ENCODE measurements at places on chromosomes 6 and 20.

DNA sequence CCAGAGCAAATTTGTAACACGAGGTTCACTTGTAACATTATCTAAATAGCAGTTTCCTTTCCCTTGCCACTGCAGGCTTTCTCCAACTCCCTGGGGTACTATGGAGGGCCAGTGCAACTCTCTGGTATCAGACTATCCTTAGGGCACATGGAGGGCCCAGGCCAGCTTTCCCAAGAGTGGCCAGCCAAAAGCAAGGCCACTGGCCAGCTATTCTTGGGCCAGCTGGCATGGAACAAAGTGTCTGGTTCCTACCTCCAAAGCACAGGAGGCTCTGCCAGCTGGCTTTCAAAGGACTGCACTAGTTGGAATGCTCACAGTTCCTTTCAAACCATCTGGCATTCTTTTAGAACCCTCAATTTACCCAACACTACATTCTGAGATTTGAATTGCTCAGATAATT lies 8.7 kb downstream of the RNF24 start:
- DNase-seq, result no peak

DNA sequence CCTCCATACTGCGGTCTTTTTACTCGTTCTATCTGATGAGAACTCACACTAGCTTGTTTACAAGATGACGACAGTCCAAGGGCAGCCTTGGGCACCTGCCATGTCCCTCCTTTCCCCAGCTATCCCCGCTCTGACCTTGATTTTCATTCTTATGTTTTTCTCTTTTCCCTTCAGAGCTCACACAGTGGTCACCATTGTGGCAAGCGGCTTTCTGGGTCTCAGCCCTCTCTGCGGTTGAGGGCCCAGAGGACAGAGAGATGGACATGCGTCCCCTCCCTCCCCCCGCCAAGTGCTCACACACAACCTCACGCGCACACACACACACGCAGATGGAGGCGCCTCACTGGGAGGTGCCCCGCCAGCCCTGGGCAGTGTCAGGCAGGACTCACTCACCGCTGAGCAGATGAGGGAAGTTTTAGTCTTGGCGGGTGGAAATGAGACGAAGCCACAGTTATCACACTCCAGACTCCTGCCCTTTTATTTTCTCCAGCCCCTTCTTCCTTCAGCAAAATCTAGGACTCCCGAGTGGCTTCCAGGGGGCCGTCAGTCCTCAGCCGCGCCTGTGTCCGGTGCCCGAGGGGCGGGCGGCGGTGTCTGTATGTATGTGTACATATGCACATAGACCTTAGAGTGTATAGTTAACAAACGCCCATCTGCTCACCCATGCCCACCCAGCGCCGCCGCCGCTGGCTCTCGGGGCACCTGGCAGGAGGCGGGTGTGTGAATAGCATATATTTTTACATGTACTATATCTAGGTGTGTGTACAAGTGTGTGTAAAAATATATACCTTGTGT lies 13.8 kb upstream of the MYL9 start:
- no peak for DNase-seq

DNA sequence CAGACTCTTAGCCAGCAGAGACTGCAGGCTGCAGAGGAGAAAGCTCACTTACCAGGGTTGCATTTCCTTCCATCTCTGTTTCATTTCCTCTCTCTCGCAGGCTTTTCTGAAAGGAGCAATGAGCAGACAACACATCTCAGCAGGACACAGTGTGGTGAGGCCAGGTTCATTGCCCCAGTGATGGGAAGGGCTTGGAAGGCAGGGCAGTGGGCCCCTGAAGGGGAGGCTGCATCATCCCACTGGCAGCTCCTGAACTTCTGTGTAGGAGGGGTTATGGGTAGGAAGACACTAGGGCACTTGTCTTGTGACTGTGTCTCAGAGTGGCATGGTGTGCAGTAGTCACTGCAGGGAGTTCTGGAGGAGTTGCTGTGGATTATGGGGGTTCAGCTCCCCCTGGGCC lies 246.8 kb downstream of the QKI start:
- no peak for DNase-seq

GRCh38 chr6:136930528-136930927 lies 8.4 kb downstream of the SLC35D3 start:
- no peak for DNase-seq

DNA sequence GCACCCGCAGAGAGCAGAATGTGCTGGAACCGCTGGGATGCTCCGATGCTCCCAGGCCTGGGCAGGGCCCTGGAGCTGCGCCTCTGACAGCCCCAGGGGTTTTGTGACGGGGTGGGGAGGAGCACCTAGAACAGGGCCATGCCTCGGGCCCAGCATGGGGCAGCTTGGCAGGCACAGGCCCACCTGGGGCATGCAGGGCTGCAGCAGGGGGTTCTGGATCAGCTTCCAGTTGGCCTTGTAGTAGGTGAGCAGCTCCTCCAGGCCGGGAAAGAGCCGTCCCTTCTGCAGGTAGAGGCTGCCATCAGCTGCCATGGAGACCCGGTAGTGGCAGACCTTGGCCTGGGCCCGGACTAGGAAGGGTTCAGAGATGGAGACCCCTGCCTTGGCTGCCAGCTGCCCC lies 4.4 kb downstream of the SRMS start:
- DNase-seq, result no peak

GRCh38 chr6:5103250-5103649 lies 18.1 kb downstream of the PPP1R3G start:
- no peak for DNase-seq

DNA sequence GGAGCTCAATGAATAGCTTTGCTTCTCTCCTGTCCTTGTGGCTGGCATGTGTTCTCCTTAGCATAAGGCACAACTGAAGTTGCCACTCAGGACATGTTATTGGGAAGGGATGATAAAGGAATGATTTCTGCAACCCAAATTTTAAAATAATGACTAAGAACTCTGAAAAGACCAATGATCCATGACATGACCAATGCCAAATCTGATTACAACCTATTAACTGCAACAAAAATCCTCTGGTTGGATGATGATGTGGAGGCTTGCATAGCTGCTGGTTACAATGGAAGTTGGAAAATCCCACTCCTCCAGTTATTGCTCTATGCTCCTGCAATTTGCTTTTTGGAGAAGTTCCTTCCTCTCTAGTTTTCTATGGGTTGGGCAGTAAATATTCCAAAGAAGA lies 63.4 kb upstream of the FBXL4 start:
- no peak for DNase-seq

GRCh38 chr20:38245753-38246152 lies 14.8 kb downstream of the KIAA1755 start:
- DNase-seq, result no peak

DNA sequence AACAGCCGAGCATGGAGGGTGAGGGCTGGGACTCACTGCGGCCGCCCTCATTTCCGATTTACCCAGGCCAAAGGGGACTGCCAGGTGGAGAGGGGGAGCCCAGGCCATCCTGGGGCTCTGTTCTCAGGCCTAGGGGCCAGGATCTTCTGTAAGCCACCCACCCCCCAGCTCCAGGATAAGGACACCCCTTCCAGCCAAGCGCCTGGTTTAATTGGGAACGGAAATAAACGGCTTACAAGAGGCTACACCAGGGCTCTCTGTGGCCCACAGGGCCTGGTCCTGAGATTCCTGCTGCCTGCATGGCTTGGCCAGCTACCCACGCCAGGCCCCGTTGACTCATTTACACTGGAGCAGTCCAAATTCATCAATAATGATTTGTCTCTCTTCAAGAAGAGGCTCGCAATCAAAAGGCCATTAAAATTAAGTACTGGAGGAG lies 68.1 kb upstream of the TOP1 start:
- DNase-seq, result no peak

- no peak for DNase-seq
Observed at GRCh38 chr6:125989631-125990030, 3.3 kb downstream of the TRMT11 start.

DNA sequence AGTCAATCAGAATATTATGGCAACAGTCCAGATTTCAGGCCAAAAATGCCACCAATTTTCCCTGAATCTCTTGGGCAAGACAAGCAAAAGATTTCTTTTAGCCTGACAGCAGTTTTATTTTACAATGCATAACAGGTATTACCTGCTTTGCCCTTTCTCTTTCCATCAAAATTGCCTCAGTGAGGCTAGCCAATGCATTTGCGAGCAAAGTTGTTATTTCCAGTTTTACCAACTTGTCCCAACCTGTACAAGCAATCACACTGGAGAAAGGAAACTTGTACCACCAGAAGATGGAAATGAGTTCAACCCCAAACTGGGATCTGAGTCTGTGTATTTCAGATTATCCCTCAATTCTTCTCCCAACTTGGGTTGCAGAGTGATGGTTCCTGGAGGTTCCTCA lies 279.9 kb upstream of the CDYL start:
- no peak for DNase-seq

DNA sequence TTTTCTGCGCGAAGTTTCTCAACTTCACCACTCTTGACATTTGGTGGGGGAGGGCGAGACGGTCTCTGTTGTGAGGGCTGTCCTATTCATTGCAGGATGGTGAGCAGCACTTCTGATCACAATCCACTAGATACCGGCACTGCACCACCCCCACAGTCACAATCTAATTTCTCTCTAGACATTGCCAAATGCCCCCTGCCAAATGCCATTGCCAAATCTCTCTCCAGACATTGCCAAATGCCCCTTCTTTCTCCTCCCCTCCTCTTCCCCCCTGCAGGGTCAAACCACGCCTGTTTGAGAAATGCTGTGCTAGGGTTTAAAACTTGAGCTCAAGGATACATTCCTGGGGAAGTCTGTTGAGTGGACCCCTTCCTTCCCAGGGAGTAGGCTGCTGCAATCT lies 603.5 kb upstream of the CDH4 start:
- DNase-seq, result no peak

DNA sequence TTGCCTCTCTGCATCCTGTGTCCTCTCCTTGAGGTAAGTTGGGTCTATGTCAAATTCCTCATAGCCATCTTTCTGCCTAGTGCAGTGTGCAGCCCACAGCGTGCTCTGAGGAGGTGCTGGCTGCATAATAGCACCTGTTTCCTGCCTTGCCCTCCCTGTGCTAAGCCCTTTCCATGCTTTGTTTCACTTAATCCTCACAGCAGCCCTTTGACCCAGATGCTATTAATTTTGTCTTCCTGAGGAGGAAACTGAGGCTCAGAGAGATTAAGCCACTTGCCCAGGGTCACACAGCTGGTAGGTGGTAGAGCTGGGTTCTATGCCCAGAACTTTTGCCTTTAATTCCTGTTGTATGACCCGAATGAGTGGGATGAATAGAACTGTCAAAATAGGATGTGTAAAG lies 13.5 kb downstream of the FAM83D start:
- DNase-seq, result no peak

DNA sequence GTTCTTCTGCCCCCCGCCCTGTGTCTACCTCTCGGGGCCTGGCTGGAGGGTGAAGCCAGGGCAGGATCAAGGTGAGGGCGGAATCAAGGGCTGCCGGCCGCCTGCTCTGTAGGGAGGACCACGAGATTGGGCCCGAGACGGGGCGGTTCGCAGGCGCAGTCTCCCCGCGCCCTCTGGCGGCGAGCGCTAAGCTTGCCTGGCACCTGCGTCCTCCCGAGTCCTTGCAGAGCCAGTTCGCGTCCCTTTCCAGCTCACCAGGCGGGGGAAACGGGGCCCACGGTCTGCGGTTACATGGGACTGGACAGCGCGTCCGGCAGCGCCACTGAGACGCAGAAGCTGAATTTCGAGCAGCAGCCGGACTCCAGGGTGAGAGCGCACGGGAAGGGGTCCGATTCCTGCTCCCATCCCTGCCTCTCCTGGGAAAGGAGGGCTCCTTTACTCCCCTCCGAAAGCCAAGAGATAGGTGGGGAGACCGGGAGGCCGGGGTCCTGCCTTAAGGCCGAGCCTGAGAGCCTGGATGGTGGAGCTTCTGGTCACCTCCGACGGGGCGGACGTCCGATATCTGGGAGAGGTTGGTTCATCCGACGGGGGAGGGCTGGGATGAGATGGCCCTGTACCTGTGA lies 3.6 kb upstream of the MATN4 start:
- peak; percentile 13 for DNase-seq

- DNase-seq, result no peak
Observed at GRCh38 chr20:49399329-49399728, 83.1 kb downstream of the KCNB1 start.

GRCh38 chr20:47585087-47585747 lies 83.5 kb downstream of the NCOA3 start:
- DNase-seq, result no peak

- no peak for DNase-seq
Observed at GRCh38 chr6:161057103-161058091, 65.8 kb downstream of the MAP3K4 start.

- no peak for DNase-seq
Observed at GRCh38 chr6:43231053-43231452, 1.8 kb upstream of the DNPH1 start.

- DNase-seq, result peak; percentile 28
Observed at GRCh38 chr20:40019510-40019909, 669.5 kb downstream of the MAFB start.

DNA sequence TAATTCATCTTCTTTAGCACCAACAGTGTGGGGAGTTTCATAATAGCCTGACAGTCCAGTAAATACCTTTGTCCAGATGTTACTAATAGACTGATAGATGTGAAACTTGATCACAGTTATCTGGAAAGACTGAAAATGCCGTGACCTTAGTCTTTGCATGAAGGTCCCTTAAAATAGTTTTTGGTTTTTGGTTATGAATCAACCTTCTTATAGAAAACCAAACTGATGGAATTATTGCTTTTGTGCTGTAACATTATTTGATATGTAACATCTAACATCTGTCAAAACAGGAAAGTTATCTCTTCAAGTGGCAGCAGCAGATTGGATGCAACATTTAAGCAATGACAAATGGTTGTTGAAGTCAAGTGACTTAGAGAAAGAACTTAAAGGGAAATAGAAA lies 190.4 kb downstream of the DOK5 start:
- no peak for DNase-seq

DNA sequence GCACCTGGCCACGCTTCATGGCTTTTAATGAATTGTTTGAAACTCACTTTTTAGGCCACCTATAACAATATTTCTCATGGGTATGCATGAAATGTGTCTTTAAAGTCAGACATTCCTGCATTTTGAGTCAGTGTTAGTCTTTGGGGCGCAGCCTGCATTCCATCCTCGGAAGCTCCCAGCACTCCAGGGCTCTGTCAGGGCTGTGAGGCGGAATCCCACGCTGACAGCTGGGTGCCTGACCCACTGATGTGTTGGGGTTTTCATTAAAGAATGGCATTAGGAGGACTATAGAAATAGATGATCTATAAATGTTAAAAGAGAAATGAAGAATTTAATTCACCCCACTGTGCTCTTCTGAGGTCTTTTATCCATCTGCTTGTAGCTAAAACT lies 16.2 kb upstream of the CLDN20 start:
- DNase-seq, result no peak

- DNase-seq, result peak; percentile 56
Observed at GRCh38 chr6:3643921-3644738, 107.4 kb downstream of the PXDC1 start.

DNA sequence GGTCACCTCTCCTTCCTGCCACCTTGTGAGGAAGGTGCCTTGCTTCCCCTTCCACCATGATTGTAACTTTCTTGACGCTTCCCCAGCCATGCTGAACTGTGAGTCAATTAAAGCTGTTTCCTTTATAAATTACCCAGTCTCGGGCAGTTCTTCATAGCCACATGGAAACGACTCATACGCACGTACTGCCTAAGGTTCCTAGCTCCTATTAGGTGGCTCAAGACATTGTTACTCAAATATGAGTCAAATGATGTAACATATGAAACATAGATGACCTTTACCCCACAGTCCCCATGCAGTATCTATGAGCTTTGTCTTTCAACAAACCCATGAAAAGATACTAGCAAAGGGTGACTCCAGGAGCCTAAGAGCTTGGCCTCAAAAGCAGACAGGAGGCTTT lies 98.3 kb downstream of the SIM1 start:
- no peak for DNase-seq
